ENCODE measurements at places on chromosomes 1 and 21.

DNA sequence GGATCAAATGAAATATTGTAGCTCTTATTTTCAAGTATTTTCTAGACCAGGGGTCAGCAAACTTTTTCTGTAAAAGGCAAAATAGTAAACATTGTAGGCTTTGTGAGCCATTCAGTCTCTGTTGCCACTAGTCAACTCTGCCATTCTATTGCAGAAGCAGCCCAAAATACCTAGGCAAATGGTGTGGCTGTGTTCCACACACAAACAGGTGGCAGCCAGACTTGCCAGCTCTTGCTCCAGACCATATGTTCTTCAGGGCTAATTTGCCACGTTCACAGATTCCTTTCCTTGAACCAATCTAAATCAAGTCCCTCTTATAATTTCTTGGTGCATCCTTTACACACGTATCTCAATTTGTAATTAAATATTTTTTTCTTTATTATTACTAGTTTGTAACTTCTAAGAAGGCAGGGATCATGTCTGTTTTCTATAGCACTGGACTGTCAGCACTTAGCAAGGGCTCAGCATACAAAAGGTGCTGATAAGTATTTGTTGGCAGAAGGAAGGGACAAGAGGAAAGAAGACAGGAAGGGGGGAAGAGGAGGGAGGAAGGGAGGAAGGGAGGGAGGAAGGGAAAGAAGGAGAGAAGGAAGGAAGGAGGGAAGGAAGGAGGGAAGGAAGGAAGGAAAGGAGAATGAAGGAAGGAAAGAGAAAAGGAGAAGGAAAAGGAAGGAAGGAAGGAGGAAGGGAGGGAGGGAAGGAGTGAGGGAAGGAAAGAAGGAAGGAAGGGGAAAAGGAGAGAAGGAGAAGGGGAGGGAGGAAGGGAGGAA is 106.5 kb upstream of the EDEM3 start:
- DNase-seq: no peak

DNA sequence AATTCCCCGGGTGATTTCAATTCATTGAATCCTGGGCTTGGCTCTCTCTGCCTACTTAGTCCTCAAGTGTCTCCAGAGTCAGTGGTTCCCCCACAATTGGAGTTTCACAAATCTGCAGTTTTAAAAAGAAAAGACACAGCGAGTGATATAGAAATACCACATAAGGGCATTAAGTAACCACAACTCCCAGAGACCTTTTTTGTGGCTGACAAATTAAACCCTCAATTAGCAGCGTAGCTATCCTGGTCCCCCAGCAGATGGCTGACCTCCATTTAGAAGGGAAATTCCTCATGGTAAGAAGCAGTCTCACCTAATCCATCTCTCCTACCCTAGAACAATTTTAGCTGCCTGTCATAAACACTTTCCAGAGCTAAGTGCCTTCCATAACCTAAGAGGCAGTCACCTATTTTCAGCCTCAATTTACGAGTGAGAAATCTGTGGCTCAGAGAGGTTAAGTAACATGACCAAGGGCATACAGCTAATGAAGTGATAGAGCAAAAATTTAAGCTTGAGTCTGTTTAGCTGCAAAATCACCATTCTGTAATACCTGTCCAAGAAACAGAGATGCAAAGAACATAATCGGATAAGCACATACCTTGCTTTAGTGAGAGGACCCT is 56.0 kb upstream of the NBPF3 start:
- DNase-seq: no peak

GRCh38 chr1:44696789-44697345 is 22.4 kb downstream of the ARMH1 start:
- DNase-seq: peak; percentile 37

DNA sequence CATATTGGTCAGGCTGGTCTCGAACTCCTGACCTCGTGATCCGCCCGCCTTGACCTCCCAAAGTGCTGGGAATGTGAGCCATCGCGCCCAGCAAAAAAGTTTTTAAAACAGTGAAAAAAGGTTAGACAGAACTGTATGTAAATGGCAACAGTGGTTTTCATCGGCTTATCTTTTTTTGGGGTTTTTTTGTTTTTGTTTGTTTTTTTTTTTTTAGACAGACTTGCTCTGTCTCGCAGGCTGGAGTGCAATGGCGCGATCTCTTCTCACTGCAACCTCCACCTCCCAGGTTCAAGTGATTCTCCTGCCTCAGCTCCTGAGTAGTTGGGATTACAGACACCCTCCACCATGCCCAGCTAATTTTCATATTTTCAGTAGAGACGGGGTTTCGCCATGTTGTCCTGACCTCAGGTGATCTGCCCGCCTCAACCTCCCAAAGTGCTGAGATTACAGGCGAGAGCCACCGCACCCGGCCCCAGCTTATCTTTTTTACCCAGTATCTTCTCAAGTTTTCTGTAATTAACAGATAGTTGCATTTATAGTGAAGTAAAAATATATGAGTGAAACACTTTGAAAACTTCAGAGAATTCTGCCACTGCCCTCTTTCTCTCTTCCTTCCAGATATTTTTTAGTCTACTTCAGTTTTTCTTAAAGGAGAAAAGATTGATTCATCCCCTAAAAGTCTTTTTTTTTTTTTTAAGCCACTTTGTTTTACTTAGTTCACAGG is 13.1 kb downstream of the TIMM17A start:
- no peak for DNase-seq

GRCh38 chr1:30842697-30843354 is 65.7 kb downstream of the SDC3 start:
- no peak for DNase-seq

DNA sequence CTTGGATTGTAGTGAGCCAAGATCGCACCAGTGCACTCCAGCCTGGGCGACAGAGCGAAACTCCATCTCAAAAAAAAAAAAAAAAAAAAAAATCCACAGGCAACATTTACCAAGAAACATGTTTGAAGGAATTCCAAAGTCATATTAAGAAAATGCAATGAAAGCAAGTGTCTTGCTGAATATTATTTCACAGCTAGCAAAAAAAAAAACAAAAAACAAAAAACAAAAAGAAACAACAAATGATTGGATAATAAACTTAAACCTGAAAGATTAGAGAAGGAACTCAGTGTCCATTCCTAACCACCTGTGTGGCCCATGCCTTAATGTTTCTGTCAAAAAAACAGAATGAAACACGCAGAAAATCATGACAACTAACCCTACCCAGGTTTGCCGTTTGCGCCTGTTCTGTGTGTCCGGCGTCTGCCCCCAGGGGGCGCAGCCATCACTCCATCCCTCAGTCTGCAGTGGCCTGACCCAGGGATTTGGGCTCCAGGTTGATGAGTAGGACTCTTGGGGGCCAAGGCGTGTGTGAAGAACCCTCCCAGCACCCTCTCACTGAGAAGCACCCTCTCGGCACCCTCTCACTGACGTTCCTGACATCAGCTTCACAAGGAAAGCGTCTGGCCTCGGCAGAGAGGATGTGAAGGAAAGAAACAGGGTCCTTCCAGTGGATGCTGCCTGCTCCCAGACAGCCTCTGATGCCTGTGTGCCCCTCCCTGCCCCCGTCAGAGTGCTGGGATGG is 19.2 kb upstream of the PTTG1IP start:
- DNase-seq: peak; percentile 74

Data from CD4-positive, alpha-beta T cell treated with Interferon gamma for 1 hour (primary cell).